Vein endothelial cell (primary cell): ENCODE measurements at places on chromosomes 2 and 18. TPM values are rescaled to one million over a fixed set of nuclear protein-coding genes. Genes with fewer than 3 reads are reported as not detected.

Gene TXNDC2
- total RNA-seq: 0.10 TPM in 1 of 2 replicates, not detected in the other

Gene TXNL1
- total RNA-seq: 28.7 and 58.9 TPM in 2 replicates

Gene TACR1
- total RNA-seq: not detected in 2 replicates

Gene ESPNL
- under 0.01 TPM in 1 of 2 replicates, not detected in the other for total RNA-seq

Gene PLB1
- 0.33 and 0.57 TPM in 2 replicates for total RNA-seq

Gene C1QL2
- not detected in 2 replicates for total RNA-seq

Gene RAB1A
- total RNA-seq: 77.1 and 80.0 TPM in 2 replicates

Gene VWA3B
- not detected in 2 replicates for total RNA-seq

Gene NEMP2
- total RNA-seq: 2.4 and 4.2 TPM in 2 replicates

Gene ALPP
- not detected in 2 replicates for total RNA-seq

Gene ALPG
- not detected in 2 replicates for total RNA-seq

Gene TUBB8B
- not detected in 2 replicates for total RNA-seq

Gene TRMT61B
- 8.1 and 9.8 TPM in 2 replicates for total RNA-seq

Gene UGT1A3
- not detected in 2 replicates for total RNA-seq

Gene ASTL
- not detected in 2 replicates for total RNA-seq

Gene NIFK
- total RNA-seq: 33.0 and 47.1 TPM in 2 replicates

Gene ABCG5
- total RNA-seq: not detected in 2 replicates

Gene TUBA4B
- not detected in 2 replicates for total RNA-seq

Gene ARPC2
- total RNA-seq: 459 and 566 TPM in 2 replicates

Gene C1GALT1C1L
- total RNA-seq: 0.19 and 0.33 TPM in 2 replicates

Gene ARHGAP15
- not detected in 2 replicates for total RNA-seq

Gene FSHR
- total RNA-seq: not detected in 2 replicates

Gene IL1F10
- total RNA-seq: not detected in 2 replicates

Gene DCAF17
- total RNA-seq: 16.7 and 18.1 TPM in 2 replicates

Gene SGO2
- 6.2 and 10.7 TPM in 2 replicates for total RNA-seq

Gene SERPINB4
- not detected in 2 replicates for total RNA-seq

Gene MAP3K19
- not detected in 2 replicates for total RNA-seq

Gene TGFBRAP1
- 54.4 and 55.5 TPM in 2 replicates for total RNA-seq

Gene COL6A3
- total RNA-seq: 4.6 and 25.7 TPM in 2 replicates

Gene SCYGR6
- not detected in 2 replicates for total RNA-seq

Gene NOL4
- total RNA-seq: 0.29 TPM in 1 of 2 replicates, not detected in the other

Gene RNF25
- total RNA-seq: 49.0 and 56.6 TPM in 2 replicates

Gene C1D
- total RNA-seq: 20.3 and 35.1 TPM in 2 replicates

Gene FNDC4
- total RNA-seq: 30.6 and 36.6 TPM in 2 replicates

Gene TMEM17
- total RNA-seq: 2.2 and 2.3 TPM in 2 replicates

Gene EMILIN1
- total RNA-seq: 1.4 and 2.9 TPM in 2 replicates

Gene WDR75
- 44.4 and 63.0 TPM in 2 replicates for total RNA-seq

Gene ASXL3
- total RNA-seq: under 0.01 and 0.57 TPM in 2 replicates
